NCI-H2029 (cell line): ENCODE measurements at places on chromosomes 16 and 17.

GRCh38 chr17:65559804-65560627, 1.4 kb downstream of the AXIN2 start:
- no peak for DNase-seq

GRCh38 chr16:54648575-54648974, 282.1 kb upstream of the IRX5 start:
- DNase-seq, result no peak

- DNase-seq, result no peak
These were observed 98.6 kb upstream of the RPL38 start for GRCh38 chr17:74104921-74105320.

GRCh38 chr16:9225527-9226316, 134.3 kb downstream of the HAPSTR1 start:
- DNase-seq, result no peak

GRCh38 chr16:82892324-82892723, 265.6 kb downstream of the CDH13 start:
- DNase-seq, result no peak

DNA sequence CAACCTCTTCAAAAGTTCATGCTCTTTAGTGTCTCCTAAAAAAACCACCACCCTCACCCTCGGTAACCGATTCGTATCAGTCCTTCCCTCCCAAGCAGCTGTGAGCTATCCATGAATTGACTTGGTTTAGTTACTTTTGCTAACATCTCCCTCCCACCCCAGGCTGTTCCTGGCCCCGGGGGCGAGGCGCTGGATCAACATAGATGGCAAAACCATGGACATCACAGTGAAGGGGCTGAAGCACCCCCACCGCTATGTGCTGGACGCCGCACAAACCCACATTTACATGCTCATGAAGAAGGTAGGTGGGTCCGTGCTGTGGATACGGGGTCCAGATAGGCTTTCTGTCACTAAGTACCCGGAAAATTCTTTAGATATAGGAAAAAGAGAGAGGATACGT, 66.8 kb downstream of the RGS9 start:
- DNase-seq, result no peak

DNA sequence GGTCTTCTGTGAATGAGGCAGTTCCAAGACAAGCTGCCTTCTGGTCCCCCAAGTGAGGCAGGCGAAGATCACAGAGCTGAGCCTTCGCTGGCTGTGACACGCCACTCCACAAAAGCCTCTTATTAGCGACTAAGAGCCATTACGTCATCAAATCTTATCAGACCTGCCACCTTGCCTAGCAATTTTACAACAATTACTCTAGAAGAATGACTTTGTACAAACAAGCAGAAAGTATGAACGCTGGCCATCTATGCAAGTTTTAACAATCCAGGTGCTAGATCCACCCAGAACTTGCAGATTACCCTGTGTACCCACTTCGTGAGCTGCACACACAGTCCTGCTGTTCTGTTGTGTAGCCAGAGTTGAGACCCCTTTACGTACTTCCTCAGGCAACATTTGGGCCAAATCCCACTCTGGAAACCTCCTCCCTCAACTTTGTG, 3.8 kb upstream of the ICAM2 start:
- no peak for DNase-seq

DNA sequence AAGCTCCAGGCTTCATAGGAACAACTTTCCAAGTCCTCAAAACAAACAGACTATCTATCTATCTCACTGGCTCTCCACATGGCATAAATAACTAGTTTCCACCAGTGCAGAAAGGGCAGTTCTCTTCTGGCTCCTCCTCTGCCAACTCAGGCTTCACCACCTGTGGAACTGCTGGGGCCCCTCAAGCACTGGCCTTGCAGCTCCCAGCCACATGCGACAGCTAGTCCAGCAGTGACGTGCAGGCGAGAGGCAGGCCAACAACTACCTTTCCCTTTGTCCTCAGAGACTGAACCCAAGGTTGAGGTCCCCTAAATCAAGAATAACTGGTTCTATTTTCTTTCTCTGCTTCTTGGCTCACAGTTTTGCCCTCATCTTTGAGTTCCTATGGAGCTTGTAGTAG, 137.6 kb downstream of the AATF start:
- DNase-seq, result no peak

DNA sequence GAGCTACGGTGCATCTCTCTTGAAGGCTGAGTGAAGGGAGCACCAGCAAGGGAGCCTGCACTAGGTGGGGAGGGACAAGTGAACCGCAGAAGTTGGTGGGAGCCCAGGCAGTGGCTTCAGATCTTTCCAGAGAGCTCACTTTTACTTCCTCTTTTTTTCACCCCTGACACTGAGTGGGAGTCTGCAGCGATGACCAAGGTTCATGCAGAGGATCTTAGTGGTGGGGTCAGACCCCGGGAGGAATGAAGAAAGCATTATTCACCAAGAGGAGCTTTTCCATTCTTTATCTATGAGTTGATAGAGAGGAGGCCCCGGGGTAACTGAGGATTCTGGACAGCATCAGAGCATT, 3.0 kb upstream of the CCL2 start:
- no peak for DNase-seq

DNA sequence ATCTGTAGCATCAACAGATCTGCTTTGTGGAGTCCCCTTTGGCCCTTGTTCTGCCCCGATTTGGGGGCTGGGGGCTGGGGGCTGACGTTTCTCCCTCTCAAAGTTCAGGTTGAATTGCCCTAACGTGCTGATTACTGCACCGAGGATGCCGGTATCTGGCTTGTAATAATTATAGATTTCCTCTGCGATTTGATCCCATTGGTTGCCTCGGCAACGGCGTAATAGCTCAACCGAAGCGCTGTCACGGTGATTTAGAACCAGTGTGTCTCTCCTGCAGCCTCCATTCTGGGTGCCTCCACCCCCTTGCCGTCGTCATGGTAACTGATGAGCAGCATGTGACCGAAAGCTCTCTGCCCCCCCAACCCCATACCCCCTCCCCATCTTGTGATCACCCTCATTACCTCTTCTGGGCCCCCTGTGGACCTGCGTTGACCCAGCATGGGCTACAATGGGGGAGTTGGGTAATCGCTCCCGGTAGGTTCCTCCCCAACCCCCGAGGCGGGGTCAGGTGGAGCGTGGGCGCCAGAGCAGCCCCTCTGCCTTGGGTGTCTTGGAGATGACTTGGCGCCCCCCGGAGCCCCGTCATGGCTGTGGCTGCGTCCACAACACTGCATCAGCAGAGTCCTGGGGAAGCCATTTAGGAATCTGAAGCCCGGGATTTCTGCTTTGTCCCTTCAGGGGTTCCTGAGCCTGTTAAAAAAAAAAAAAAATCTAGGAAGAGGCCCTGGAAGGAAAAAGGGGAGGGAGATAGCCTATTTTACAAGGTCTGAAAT, 38.4 kb downstream of the ABAT start:
- no peak for DNase-seq

GRCh38 chr17:69524854-69525253, 110.4 kb downstream of the MAP2K6 start:
- no peak for DNase-seq

- no peak for DNase-seq
These were observed 57.6 kb upstream of the CBFA2T3 start for GRCh38 chr16:89034573-89034961.

GRCh38 chr16:67928147-67928546, 3.5 kb downstream of the CTRL start:
- no peak for DNase-seq

DNA sequence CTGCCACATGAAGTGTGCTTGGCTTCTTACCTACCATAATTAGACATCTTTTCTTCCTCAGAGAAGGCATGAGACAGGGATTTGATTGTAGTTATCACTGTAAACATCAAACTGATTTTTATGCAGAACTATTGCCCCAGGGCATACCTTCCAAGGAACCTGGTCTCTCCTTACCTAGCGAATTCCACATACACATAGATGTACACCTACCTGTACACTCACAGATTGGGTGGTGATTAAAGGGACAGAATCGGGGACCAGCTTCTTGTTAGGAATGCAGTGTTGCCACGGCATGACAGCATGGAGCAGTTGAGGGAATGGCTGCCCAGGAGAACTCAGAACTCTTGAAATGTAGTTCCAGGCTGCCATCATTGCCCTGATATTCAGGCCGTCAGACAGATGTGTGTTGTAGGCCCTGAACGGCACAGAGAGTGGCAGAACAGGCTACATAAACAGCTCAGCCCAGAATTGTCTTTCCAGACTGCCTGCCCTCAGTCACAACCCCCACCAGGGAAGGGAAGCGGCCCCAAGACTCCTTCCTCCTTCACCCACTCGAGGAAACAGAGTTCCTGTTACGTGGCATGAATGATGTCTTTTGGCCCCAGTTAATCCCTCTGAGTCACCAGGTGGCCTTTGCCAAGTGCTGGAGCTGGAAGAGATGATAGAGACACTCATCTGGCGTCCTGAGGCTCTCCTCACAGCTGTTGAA, 17.8 kb upstream of the NAGLU start:
- peak; percentile 31 for DNase-seq

DNA sequence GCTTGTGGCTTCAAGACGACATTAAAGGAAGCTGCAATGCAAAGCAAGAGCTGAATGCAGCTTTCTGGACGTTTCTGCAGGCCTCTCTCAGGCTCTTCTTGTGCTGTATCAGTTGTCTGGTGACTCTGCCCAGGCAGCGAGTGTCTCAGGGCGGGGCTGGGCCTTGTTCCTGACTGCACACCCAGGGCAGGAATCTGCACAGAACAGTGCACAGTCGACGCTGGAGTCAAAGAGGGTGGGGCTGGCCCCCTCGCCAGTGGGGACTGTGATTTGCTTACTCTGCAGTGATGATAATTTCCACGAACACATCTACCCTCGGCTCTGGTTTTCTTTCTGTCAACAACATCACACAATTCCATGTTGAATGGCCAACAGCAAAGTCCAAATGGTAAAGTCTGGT, 60.7 kb downstream of the IRF8 start:
- DNase-seq, result no peak

GRCh38 chr17:19656851-19657581, 8.5 kb downstream of the ALDH3A2 start:
- no peak for DNase-seq

GRCh38 chr17:78709751-78710181, 72.3 kb downstream of the CYTH1 start:
- DNase-seq, result no peak

DNA sequence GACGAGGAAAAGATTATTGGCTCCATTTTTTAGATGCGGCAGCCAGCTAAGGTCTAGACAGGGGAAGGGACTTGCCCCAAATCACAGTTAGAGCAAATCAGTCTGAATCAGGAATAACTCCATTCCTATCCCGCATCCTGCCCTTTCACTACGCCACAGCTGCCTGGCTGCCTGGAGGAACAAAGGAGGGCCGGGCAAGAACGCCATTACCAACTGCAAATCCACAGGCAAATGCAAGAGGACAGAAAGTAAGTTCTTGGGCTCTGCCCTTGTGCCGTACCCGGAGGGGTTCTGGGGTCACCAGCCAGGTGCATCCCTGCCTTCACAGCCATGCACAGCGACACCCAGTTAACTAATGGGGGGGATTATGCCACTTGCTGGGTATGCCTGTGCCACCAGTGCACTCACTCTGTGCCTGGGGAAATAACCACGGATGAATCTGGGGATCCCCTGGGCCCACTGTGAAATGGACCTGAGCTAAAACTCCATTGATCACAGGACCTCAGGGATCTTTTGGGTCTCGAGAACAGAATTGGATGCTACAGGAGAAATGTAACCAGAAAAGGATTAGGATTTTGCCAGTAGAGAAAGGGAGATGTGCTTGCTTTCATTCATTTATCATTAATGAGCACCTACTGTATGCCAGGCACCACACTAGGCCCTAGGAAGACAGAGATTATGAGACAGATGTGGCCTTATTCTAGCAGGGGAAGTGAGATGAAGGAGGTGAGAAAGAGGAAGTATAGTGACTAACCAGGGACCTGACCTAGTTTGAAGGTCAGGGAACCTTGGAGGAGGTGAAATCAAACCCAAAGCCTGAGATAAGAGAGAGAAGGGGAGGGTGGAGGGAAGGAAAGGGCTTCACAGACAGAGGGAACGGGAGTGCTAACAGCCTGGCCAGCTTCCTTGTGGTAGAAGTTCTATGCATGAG, 17.7 kb downstream of the BCL7C start:
- DNase-seq, result no peak

DNA sequence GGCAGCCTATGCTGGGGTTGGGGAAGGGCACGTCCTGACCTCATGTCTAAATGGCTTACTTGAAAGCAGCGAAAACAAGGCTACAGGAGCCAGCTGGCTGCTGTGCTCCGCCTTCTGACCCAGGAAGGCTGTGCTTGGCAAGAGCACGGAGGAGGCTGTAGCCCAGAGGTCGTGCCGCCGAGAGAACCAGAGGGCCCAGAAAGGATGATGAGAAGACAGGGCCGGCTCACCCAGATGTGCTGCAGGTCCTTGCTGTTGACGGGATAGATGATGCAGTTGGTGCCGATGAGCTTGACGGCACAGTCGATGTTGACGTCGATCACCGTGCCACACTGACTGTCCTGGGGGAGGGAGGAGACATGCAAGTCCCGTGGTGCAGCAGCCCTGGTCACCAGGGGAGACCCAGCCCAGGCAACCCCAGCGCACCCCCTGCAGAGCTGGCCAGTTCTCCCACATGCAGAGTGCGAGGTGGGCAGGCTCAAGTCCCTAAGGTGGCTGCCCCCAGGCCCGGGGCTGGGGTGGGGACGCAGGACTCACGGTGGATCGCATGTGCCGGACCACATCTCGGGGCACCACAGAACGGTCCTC, 20.7 kb downstream of the SPHK1 start:
- DNase-seq, result no peak

- no peak for DNase-seq
These were observed 6.4 kb downstream of the CYB561 start for GRCh38 chr17:63439687-63440086.
